ENCODE measurements at places on chromosomes 2 and 18.

DNA sequence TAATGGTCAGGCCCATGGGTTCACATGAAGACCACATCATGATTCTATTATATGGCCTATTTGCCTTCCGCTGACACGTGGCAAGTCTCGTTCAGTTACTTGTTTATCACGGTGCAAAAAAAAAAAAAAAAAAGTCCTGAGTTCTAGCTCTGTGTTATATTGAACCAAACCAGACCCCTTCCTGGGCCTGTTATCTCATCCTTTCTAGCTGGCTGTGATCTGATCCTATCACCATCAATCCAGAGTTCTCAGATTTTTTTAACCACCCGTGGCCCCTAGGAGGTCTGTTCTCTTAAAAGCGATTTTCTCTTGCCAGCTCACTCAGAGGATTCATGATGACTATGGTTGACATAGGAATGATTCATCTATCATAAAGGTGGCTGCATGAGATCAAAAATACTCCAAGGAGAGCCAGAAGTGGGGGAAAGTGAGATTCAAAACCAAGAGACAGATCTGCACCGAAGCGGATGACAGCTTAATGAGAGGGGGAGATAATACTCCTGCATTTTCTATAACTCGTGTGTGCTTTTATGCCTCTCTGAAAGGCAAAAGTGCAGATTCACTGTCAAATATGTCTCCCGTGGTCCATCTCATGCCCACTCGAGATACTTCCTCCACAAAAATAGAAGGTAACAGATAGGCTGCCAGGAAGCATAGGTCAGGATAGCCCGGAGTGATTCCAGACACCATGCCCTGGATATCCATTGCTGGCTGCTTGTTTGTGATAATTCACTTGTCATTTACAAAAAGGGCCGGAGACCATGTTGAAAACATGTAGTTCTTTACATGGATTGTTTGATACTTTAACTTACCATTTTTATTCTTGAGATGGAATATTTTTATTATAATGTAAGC, 505.7 kb upstream of the KLHL29 start:
- no peak for DNase-seq

- no peak for DNase-seq
Measured at GRCh38 chr2:205130111-205130829, 552.0 kb upstream of the NRP2 start.

DNA sequence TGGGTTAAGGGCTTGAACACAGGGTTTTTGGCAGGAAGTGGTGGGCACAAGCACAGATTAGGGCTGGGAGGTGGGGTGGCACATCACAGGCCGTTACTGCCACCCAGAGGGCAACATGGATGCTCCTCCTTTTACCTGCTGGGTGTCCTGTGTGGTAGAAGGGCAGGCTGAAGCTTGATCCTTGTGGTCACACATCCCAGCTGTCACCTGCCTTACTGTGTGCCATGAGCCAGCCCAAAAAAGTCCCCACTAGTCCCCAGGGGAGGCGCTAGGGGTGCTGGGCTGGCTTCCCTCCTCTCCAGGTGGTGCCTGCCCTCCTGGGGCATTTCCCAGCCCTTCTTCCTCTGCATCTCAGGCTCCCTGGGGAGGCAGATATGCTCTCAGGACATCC, 50.5 kb upstream of the ALPP start:
- DNase-seq = no peak

DNA sequence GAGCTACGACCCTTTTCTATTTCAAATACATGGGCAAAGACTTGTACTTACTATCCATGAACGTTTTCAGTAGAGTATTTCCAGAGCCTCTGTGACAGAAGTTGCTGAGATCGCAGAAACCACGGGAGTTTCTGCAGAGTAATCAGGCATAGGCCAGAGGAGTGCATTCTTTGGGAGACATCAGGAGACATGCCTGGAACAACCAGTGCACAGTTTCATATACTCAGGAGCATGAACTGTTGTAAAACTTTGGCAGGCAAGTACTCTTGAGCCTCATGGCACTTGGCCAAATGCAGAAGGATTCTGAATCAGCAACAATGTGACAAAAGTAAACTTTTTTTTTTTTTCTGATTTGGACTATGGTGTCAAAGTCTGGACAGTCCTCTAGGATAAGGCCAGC, 307.1 kb downstream of the GRB14 start:
- DNase-seq = no peak

- DNase-seq = no peak
Measured at GRCh38 chr18:23226391-23226790, 91.1 kb downstream of the CABLES1 start.

GRCh38 chr2:45713591-45713990, 62.1 kb downstream of the PRKCE start:
- no peak for DNase-seq

GRCh38 chr2:120887741-120888231, 152.1 kb downstream of the GLI2 start:
- peak; percentile 25 for DNase-seq

DNA sequence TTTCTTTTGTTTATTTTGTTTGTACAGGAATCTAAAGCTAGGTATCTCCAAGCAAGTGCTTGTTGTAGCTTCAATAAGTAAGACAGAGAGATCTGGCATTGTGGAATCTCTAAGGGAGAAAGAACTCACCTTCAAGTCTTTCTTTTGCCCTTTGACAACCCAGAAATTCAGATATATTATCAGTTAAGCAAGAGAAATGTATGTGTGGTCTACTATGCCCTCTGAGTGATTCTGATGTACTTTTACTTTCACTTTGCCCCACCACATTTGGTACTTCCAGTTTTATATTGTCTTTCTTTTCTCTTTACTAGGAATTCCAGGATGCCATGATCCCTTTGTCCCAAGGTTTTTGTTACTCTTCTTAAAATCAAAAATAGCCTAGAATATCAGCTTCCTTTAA, 259.6 kb upstream of the PIK3C3 start:
- no peak for DNase-seq

- no peak for DNase-seq
Measured at GRCh38 chr2:214103276-214104001, 307.4 kb upstream of the VWC2L start.

GRCh38 chr2:62197011-62197924, 1.4 kb downstream of the B3GNT2 start:
- DNase-seq = peak; percentile 60

- no peak for DNase-seq
Measured at GRCh38 chr2:158663796-158664195, 131.3 kb upstream of the DAPL1 start.

All from nephron progenitor cell (in vitro differentiated cells).